Right atrium auricular region (tissue), 2 donors: ENCODE measurements at places on chromosomes 1 and 21.
A peak's percentile ranks its signal among the peaks of the same experiment; 100 is the strongest.

DNA sequence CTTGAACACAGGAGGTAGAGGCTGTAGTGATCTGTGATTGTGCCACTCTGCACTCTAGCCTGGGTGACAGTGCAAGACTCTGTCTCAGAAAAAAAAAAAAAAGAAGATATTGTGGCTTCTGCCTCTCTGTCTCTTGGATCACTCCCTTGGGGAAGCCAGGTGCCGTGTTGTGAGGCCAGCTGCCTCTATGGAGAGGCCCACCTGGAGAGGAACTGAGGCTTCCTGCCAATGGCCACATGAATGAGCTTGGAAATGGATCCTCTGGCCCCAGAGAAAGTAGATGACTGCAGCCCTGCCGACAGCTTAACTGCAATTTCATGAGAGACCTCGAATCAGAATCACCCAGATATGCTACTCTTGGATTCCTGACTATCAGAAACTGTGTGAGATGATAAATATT, 19.7 kb upstream of the AK2 start:
- DNase-seq = no peak
- no peaks in the 10 kb centered on the region for H3K36me3 ChIP-seq
- no peak overlapping the region for H3K27ac ChIP-seq
- H3K4me1 ChIP-seq = no peaks in the 10 kb centered on the region

DNA sequence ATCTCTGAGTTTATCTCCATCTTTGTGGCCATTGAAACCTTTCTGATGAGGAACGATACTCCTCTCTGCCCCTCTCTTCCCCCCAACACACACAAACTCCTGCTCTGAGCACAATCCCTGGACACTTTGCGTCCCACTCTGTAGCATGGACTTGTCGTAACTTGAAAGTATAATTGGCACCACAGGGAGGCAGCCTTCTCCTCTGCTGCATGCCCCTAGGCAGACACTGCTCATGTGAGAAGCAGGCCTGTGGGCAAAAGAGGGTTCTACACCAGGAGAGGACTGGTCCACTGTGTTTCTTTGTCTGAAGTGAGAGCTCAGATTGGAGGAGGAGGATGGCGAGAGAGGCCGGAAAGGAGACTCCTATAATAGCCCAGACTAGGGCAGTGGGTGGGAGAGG, 3.8 kb upstream of the PARS2 start:
- H3K4me3 ChIP-seq = no peak overlapping the region
- no peaks in the 10 kb centered on the region for H3K27me3 ChIP-seq
- no peaks in the 10 kb centered on the region for H3K36me3 ChIP-seq
- peaks cover 10% of the 10 kb centered on the region for H3K4me1 ChIP-seq
- no peak for DNase-seq

GRCh38 chr1:227949341-227949921, 1.7 kb upstream of the WNT9A start:
- no peaks in the 10 kb centered on the region for H3K36me3 ChIP-seq
- H3K4me3 ChIP-seq = no peak overlapping the region
- no peaks in the 10 kb centered on the region for H3K27me3 ChIP-seq
- H3K4me1 ChIP-seq = peaks cover 31% of the 10 kb centered on the region

- H3K36me3 ChIP-seq = peaks cover 47% of the 10 kb centered on the region
- no peak overlapping the region for H3K4me3 ChIP-seq
- DNase-seq = no peak
- no peaks in the 10 kb centered on the region for H3K27me3 ChIP-seq
Observed at GRCh38 chr21:39251326-39251725, 62.1 kb downstream of the BRWD1 start.

DNA sequence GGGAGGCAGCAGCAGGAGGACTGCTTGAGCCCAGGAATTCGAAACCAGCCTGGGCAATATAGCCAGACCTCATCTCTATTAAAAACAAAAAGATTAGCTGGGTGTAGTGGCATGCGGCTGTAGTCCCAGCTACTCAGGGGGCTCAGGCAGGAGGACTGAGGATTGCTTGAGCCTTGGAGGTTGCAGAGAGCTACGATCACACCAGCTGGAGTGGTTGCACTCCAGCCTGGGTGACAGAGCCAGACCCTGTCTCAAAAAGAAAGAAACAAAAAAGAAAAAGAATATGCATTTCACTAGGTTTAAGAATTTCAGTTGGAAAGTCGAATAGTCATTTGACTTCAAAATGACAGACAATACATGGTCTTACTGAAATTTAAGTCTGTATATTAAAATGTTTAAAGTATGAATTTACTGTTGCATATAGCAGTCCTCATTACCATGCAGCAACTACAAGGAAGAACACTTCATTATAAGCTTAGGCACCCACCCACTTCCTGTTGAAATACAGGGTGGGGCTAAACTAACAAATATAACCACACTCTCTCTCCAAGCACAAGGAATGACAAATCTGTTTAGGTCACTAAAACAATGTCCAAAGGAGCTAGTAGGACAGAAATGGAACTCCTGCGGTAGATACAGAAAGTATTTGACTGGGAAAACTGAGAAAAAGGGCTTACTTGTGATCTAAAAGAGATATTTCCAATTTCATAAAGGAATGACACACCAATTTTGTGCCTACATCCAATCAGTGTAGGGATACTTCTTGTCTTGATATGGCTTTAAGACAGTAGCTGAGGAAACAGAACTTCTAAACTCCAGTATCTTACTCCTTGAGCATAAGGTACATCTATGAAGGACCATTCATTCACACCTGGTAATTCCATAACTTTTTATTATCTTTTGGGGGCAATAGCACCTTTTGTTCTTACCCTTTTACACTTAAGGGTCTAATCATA, 44.1 kb downstream of the GPR3 start:
- H3K27ac ChIP-seq = peak overlapping the region; percentile 88
- no peak overlapping the region for H3K4me3 ChIP-seq
- DNase-seq = no peak
- H3K36me3 ChIP-seq = peaks cover 17% of the 10 kb centered on the region
- H3K4me1 ChIP-seq = peaks cover 76% of the 10 kb centered on the region
